ENCODE measurements at places on chromosomes 12 and 14.

GRCh38 chr14:64910847-64911495 is 3.3 kb upstream of the CHURC1 start:
- no peak for DNase-seq

DNA sequence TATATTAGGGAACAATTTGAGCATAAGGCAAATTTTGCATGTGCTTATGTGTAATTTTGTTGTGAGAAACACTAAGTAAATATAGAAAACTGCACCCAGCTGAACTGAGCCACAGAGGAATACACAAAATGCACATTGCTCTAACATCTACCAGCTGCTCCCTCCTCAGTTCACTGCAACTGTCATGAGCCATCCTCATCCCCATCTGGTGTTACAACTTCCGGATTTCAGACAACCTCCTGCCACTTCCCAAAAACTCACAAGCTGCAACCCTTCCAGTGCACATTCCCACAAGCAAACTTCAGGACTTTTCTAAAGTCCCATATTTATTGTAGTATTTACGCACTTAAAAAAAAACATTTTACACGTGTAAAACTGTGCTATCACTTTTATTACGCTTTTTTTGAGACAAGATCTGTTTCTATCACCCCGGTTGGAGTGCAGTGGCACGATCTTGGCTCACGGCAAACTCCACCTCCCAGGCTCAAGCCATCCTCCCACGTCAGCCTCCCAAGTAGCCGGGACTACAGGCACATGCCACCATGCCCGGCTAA is 169.1 kb upstream of the TBX3 start:
- no peak for DNase-seq

GRCh38 chr12:6604259-6605029 is 2.7 kb downstream of the CHD4 start:
- DNase-seq = no peak

GRCh38 chr14:80930836-80931389 is 10.6 kb downstream of the CEP128 start:
- no peak for DNase-seq

- no peak for DNase-seq
Measured at GRCh38 chr14:26870722-26871617, 273.1 kb upstream of the NOVA1 start.

- DNase-seq = no peak
Measured at GRCh38 chr12:45732250-45732649, 2.7 kb downstream of the ARID2 start.

GRCh38 chr14:76921088-76921399 is 94.8 kb downstream of the LRRC74A start:
- no peak for DNase-seq

DNA sequence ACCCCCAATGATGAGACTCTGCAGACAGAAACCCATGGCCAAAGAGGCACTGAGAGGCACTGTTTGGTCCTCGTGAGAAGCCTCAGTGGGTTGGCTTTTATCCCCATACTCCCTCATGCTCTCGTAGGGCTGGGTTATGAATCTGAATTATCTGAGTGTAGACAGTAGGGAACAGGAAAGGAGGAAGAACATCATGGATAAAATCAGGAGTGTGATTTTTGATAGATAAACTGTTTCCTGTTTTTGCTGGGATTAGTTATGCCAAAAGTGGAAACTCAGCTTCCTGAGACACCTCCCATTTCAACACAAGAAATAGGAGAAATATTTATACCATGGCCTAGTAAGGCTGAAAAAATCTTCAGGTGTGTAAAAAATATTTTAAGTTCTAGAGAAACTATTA is 177.9 kb downstream of the PPM1H start:
- DNase-seq = no peak

GRCh38 chr12:31323391-31324115 is 2.4 kb downstream of the SINHCAF start:
- no peak for DNase-seq

DNA sequence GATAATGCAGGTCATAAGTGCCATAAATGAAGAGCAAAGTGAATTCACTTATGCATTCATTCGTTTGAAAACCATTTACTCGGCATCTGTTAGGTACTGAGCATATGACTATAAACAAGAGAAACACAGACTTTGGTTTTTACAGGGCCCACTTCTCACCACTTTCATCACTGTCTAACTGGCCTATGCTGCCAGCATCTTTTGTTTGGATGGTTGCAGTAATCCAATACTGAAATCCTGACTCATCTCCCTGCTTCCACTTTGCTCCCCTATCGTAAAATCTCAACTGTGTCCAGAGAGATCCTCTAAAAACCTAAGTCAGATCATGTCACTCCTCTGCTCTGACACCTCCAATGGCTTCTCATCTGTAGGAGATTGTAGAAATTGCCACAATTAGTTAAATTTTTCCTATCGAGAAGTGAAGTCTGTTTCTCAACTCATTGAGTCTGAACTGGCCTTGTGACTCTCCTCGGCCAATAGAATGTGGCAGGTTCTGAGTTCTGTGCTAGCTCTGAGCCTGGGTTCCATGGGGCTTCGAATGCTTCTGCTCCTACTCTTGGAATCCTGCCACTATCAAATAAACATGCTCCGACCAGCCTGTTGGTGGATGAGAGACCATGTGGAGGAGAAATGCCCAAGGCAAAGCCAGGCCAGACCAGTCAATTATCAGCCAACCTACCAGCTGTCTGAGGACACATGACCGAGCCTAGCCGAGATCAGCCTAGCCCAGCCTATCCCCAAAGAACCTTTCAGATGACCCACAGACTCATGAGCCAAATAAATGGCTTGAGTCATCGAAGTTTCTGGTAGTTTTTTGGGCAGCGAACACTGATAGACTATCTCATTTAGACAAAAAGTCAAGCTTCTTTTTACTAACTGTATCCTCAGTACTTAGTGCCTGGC is 2.2 kb upstream of the BATF start:
- DNase-seq = no peak

DNA sequence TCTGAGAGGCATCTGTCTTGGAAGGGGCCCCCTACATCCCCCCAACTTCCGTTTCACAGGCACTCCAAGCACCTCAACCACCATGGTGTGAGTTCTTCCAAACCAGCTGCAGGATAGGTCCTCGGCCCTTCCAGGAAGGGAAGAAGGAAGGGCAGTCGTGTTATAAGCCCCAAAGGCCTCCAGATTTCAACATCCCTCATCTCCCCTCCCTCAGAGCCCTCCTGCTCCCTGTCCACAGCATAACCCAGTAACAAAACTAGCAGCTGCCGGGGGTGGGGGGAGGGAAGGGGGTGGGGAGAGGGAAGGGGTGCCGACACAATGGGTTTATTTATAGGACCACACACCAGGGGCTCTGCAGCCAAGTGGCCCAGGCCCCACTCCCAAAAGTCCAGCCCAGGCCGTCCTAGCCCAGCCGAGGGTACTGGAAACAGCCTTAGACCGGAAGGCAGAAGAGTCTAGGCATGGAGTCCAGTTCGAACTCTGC is 18.3 kb downstream of the NCKAP5L start:
- DNase-seq = no peak

GRCh38 chr12:66503746-66504145 is 175.1 kb downstream of the GRIP1 start:
- no peak for DNase-seq

DNA sequence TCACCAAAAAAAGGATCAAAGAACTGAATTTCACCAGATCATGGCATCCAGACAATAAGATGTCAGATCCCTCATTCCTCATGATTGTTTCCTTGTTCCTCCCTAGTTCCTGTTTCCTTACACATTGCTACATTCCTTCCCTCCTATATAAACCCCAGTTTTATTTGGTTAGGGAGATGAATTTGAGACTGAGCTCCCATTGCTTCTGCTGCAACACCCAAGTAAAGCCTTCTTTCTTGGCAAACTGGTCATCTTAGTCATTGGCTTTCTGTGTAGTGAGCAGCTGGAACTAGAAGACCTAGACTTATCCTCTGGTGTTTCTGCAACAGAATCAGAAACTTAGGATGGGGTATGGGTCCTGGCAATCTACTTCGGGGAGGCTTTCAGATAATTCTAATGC is 217.9 kb downstream of the NOVA1 start:
- DNase-seq = no peak

GRCh38 chr12:31023271-31023724 is 50.4 kb upstream of the DDX11 start:
- no peak for DNase-seq

DNA sequence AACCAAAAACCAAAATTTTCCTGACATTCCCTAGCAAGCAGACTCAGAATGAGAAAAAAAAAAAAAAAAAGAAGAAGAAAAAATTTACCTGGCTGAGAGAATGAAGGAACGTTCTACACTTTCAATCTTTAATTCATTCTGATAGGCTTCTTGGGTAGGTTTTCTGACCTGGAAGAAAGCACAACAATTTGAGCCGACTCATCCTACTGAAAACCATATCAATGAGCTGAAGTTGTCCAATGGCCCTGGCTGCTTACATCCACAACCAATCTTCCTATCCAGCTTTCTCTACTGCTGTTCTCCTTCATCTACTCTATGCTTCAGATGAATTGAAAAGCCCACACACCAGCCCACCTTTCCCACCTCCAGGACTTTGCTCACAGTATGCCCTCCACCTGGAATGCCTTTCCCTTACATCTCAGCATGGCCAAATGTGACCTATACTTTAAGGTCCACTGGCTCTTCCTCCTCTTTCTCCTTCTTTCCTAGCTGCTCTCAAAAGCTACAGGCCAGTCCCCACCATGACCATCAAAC is 31.6 kb upstream of the NR2C1 start:
- DNase-seq = no peak

DNA sequence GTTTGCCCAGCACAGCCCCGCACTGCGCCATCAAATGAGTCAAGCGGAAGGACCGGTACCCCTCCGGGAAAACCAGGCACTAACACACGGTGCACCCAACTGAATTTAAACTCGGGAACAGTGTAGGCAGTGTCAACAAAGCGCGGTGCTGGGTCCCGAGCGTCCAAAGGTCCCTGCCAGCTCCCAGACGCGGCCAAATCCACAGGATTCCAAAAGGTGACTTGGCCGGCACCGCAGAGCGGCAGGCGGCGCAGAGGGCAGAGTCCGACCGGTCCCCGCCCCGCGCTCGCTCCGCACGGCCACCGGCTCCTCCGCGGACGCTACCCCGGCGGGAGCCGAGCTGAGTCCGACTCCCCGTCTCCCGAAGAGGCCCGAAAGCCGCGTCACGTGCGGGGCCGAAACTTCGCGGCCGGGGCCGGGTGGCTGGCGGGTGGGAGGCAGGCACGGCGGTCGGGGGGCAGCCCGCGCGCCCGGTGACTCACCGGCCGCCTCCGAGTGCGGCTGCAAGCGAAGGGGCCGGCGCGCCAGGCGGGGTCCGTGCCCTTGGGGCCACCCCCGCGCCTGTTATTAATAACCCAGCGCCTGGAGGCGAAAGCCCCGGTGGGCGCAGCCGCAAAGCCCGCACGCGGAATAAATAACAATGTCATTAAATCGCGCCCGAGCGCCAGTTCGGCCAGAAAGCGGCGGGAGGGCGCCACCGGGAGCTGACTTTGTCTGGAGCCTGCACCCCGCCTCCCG is 863 bp downstream of the DENND5B start:
- DNase-seq = peak; percentile 62

GRCh38 chr14:32473464-32473855 is 144.4 kb downstream of the AKAP6 start:
- DNase-seq = no peak

GRCh38 chr12:55188974-55189556 is 31.8 kb upstream of the OR10A7 start:
- DNase-seq = no peak

DNA sequence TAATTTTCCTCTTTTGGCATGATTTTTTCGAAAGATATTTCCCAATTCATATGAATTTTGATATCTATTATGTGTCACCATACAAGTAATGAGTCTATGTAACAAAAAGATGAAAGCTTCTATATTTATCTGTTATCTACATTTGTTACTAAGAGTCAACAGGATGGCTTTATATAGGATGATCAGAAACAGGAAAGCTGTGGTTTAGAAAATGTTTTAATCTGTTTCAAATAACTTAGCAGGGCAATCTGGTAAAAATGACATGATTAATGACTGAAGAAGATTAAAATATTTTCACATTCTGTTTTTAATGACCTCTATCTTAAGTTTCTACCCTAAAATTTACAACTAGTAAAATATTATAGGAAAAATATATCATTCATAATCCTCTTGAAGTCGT is 105.8 kb downstream of the MSRB3 start:
- DNase-seq = no peak

DNA sequence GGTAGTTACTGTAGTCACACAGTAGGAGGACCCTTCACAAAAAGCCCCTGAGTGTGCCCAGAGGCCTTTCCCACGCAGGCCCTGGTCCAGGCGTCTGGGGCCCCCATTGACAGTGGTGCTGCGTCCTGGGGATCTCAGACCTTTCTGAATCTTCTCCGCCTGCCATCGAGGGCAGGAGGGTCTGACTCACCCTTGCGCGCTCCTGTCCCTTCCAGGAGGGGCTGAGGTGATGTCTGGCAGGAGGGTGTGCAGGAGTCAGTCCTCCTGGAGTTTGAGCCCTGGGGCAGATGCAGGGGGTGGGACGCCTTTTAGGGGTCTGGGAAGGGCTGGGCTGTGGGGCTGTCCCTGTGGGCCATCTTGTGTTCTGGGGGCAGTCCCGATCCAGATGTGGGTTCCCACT is 386.8 kb downstream of the TMEM121 start:
- no peak for DNase-seq

GRCh38 chr12:75842090-75842489 is 189.5 kb downstream of the PHLDA1 start:
- DNase-seq = no peak

GRCh38 chr12:113097716-113098440 is 37.7 kb downstream of the RASAL1 start:
- no peak for DNase-seq

- no peak for DNase-seq
Measured at GRCh38 chr14:95515596-95516552, 576 bp downstream of the SYNE3 start.

- DNase-seq = no peak
Measured at GRCh38 chr14:59475709-59476108, 8.5 kb downstream of the L3HYPDH start.

DNA sequence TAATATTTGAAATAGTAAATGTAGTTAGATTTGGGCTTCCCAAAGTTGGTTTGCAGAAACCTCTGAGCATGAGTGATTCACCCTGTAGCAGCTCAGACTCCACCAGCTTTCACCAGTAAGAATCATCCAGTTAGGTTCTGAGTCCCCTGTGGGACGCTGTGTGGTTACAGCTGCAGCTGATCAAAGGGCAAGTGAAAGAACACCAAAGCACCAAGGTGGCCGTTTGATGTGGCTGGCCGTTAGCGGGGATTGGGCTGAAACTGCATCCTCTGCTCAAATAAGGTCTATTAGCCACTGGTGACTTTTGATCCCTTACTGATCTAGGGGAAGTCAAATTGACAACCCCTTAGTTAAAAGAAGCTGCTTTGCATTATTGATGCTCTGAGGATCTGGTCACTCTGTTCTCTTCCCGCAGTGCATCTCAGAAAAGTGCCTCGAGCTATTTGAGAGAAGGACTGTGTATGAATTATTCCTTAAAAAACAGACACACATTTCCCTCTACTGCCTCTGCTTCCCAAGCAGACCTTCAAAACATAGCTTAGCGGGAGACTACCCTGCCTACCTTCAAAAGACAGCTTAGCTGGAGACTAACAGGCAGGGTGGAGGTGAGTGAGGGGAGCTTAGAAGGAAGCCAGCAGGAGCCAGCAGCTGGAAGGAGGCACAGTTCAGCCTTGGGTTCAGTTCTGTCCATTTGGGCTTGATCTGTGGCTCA is 3.7 kb downstream of the ABHD12B start:
- DNase-seq = no peak
